ENCODE measurements at places on chromosomes 5 and 9. TPM values are rescaled to one million over a fixed set of nuclear protein-coding genes. Genes with fewer than 3 reads are reported as not detected.

CERCAM gene
- total RNA-seq: 49.2 TPM

SLC4A9 gene
- not detected for total RNA-seq

SPINK7 gene
- total RNA-seq: not detected

FOXI1 gene
- total RNA-seq: not detected

OR1Q1 gene
- total RNA-seq: not detected

MRPL41 gene
- 36.6 TPM for total RNA-seq

DNA sequence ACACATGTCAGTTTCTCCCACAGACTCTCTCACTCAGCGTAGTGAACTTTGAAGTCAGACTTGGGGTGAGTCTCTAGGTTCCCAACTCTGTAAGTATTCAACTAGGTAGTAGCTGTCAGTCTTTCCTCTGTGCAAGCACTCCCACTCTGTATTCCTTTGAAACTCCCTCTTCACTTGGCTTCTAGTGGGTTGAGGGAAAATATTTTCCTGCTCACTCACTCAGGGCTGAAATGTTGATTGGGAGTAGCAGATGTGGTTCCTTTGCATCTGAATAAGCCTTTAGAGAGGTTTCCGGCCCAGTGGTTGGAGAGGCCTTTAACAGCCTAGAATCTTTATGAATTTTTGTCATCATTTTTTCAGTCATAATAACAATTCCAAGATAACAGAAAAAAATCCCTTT, 18.1 kb upstream of the ARRDC3 start:
- no peak for DNase-seq
- H3K36me3 ChIP-seq: no peaks in the 10 kb centered on the region
- no peaks in the 10 kb centered on the region for H3K27me3 ChIP-seq
- H3K27ac ChIP-seq: no peak overlapping the region

- H3K4me3 ChIP-seq: no peak overlapping the region
- no peaks in the 10 kb centered on the region for H3K27me3 ChIP-seq
- peaks cover 9% of the 10 kb centered on the region for H3K4me1 ChIP-seq
These were observed 188.6 kb upstream of the ZNF608 start for GRCh38 chr5:124935065-124935464.

DNA sequence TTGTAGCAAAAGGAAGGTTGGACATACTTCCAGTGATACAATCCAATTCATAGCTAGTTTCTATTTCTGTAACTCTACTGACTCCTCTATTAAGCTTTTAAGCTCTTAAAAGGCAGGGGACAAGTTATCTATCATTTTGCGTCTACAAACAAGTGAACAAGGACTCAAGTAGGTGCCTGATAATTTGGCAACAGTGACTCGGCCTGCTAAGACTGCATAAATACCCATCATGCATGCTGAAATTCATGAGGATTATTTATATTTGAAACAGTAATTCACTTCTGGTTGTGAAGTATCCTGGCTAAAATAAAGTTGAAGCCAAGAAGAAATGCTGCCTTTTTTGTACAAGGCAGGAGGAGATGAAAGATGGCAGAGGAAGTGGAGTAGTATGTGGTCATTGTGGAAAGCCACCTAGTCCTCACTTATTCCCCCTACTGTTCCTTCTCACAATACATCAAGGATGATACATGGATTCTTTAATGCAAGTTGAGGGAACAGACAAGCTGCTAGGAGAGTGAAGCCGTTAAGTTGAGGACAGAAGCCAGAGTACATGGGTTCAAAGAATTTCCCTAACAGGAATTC, 74.0 kb downstream of the MRPS27 start:
- H3K4me3 ChIP-seq: no peak overlapping the region
- no peak for DNase-seq

DNA sequence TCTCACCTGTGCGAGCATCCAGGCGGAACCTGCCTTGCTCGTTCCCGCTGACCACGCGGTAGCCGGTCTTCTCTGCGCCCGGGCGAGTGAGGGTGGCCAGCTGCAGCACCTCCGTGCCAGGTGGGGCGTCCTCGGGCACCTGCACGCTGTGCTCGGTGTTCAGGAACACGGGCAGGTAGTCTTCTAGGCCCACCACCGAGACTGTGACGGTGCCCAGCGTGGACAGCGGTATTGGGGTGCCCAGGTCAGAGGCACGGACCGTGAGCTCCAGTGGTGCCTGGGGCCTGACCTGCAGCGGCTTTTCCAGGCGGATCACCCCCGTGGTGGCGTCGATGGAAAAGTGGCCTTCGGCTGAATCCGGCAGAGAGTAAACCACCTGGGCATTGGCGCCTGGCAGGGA, 59.5 kb downstream of the FAT2 start:
- DNase-seq: no peak
- H3K4me1 ChIP-seq: no peaks in the 10 kb centered on the region
- H3K27me3 ChIP-seq: no peaks in the 10 kb centered on the region
- no peaks in the 10 kb centered on the region for H3K36me3 ChIP-seq
- H3K4me3 ChIP-seq: no peak overlapping the region
